Glutamatergic neuron (in vitro differentiated cells): ENCODE measurements at places on chromosomes 2 and 18. TPM values are rescaled to one million over a fixed set of nuclear protein-coding genes. Genes with fewer than 3 reads are reported as not detected.
A peak's percentile ranks its signal among the peaks of the same experiment; 100 is the strongest.

Gene FAM161A
- total RNA-seq: 13.4 TPM

Gene CDK15
- 0.61 TPM for total RNA-seq

- no peak for DNase-seq
These were observed 209.6 kb upstream of the TNP1 start for GRCh38 chr2:217069263-217070042.

Gene ARHGAP15
- not detected for total RNA-seq

DNA sequence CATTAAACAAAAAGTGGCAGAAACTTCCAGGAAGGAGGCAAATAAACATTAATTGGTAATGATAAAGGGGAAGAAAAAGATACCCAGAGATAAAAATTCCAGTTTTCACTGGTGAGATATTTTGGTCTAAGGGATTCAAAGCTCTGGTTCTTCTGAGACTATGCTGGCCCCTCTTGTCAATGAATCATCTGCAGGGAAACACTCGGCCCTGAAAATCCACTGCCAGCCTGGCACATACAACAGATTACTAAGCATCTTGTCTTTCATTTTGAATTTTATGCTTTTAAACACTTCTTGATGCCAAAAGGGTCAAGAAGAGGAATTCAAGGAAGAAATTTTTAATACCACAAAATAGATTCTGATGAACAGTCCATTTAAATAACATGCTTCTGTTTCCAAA, 1603.8 kb upstream of the ZEB2 start:
- no peak for DNase-seq

GRCh38 chr2:104766683-104767082, 87.2 kb upstream of the POU3F3 start:
- no peak for DNase-seq

DNA sequence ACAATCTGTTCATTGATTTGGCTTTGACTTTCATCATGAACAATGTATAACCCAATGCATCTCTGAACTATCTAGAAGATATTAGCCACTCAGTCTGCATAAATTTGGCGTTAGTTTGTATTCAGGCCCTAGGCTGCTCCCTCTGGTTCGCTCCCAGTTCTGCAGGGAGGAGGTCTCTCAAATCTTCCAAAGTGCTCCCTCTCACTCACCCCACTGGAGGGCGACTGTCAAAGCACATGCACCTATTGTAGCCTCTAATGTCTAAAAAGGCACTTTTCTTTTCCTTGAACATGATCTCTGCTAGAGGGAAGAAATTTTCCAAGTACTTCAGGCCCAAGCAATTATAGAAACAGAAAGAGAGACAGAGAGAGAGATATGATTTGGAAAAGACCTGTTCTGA, 291.5 kb downstream of the TDRD15 start:
- DNase-seq: no peak

GRCh38 chr18:79378536-79379250, 17.0 kb upstream of the NFATC1 start:
- DNase-seq: peak; percentile 91

Gene MPP4
- total RNA-seq: 0.25 TPM

Gene CRYGC
- total RNA-seq: not detected

Gene TWIST2
- total RNA-seq: not detected

DNA sequence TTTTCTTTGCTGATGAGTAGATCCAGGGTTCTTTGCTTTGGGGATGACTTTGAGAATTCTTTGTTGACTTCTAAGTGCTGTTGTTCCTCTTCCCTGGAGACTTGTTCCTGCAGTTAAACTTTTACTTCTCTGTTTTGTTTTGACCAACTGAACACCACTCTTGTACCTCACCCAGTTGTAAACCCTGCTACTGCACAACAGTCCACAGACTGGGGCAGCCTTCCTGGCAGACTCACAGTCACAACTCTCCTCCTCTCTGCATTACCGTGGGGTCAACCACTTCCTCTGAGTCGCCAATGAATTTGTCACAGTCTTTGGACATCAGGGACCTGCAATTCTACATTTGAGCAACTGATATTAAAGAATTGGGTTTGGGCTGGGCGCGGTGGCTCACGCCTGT, 3.8 kb upstream of the SLC8A1 start:
- no peak for DNase-seq

Gene GAD1
- total RNA-seq: 0.44 TPM

Gene ALK
- 9.6 TPM for total RNA-seq

GRCh38 chr2:172556284-172557033, 569 bp downstream of the PDK1 start:
- DNase-seq: peak; percentile 63

GRCh38 chr18:65752625-65753325, 2.0 kb downstream of the CDH7 start:
- DNase-seq: no peak

GRCh38 chr2:160156100-160156499, 44.0 kb downstream of the ITGB6 start:
- DNase-seq: no peak

GRCh38 chr18:63523660-63524059, 18.5 kb upstream of the SERPINB12 start:
- no peak for DNase-seq

- no peak for DNase-seq
These were observed 340.6 kb downstream of the PAX3 start for GRCh38 chr2:221958224-221958623.

DNA sequence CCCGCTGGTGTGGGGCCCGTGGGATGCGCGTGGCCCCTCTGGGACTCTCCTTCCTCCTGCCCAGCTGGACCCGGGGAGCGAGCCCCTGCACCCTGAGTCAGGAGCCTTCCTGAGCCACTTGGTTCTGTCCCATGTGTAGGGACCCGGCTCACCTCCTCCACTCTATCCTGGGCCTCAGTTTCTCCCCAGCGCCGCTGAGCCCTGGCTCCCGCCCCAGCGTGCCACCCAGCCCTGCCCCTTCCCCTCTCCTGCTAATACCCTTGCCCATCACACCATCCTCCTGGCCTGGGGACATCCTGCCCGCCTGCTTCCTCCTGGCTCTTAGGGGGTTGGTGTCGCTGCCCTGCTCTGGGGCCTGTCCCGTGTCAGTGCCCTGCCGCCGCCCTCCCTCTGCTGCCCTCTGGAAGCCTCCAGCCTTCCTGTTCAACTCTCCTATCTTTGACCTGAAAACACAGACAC, 24.8 kb downstream of the GPC1 start:
- DNase-seq: no peak

- DNase-seq: no peak
These were observed 174.2 kb downstream of the SOCS6 start for GRCh38 chr18:70463085-70463484.

Gene C2orf81
- total RNA-seq: 3.7 TPM

Gene RFTN2
- total RNA-seq: 2.5 TPM

DNA sequence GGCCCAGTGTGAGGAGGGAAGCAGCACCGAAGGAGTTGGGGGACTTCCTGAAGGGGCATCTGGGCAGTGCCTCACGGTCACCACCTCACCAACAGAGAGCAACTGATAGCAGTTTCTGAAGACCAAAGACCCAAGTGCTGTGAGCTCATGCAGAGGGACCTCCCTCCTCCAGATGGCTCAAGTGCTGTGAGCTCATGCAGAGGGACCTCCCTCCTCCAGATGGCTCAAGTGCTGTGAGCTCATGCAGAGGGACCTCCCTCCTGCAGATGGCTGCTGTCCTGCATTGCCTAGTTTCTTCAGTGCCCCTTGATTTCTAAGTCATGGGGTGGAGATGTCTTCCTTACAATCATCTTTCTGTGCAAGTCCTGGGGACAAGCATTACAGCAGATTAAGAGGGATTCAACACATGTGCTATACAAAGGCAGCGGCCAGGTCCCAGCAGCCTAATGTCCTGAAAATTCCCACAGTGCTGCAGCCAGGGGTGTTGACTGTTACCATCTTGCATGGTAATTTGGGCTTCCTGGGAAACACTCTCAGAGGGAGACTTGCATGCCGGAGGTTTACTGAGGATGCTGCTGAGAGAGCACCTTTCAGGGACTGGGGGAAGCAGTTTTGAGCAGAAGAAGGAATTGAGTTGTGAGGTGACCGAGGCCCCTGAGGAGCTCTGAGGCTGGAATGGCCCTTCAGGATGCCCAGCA, 409.3 kb downstream of the GALR1 start:
- DNase-seq: peak; percentile 70

DNA sequence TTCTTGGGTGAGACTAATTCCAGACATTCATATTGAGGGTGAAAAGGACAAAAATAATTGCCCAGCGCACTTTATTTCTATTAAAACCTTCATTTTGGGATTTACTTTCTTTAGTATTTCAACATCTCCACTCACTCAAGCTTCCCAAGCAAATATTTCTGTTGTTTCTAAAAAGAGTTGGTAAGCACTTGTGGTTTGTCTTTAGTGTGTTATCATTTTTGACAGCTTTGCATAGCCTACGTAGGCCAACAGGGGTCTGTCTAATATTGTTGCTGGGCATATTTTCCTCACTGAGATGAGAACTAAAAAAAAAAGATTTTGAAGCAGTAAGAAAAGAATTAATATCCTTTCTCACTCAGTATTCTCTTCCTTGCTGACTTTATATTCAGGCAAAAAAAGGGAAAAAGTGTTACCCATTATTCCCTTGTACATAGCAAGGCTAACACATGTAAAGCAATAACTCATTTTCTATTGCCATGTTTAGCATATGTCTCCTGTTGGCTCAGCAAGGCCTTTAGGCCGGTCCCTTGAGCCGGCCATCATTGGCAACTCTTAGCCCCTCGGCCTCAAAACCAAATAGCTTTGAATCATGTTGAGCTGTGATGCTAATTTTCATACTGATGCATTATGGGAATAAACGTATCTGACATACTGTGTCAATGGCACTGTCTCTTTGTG, 494.2 kb downstream of the ARHGAP15 start:
- no peak for DNase-seq

DNA sequence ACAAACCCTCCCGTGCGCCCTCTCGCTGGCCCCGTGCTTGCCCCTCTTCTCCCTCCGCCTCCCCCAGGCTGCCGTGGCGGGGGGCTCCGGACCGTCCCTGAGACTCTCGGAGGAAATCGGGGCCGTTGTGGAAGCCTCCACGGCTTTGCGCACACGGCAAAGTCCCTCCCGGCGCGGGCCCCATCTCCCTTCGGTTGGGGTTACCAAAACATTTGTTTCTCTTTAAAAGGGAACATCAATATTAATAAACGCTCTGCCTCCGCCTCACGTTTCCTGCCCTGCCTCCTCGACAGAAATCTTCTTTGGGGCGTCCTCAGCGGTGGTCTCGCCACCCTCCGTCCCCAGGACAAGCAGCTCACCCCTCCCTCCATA, 3.8 kb downstream of the PAX3 start:
- DNase-seq: no peak
